ENCODE measurements at places on chromosomes 4 and X.

- no peak for DNase-seq
Observed at GRCh38 chrX:17682259-17682658, 55.0 kb upstream of the SCML1 start.

DNA sequence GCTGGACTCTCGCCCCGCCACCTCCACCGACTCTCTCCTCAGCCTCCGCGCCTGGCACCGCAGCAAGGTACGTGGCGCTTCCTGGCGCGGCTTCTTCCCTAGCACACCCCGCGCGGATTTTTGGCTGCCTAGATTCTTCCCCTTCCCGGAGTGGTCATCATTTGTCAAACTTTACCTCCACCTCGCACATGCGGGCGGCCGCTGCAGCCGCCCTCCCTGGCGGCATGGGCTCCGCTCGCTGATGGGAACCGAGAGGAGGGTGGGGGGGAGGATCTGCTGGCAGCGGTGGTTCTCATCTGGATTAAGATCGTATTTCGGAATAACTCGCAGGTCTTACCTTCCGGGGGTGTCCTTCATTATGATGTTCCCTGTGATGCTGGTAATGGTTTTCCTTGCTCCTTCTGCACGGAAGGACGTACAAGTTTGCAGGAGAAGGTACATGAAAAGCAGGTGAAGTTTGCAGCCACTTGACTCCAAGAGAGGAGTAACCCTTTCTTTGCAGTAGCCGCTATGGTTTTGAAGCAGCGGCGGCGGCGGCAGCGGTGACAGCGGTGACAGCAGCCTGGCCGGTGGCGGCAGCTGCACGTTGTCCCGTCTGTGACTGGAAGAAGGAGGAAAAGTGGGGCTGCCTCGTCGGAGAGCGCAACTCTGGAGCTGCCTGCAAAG lies 2183.9 kb upstream of the TENM3 start:
- DNase-seq = no peak

- DNase-seq = no peak
Observed at GRCh38 chr4:143617994-143618679, 82.3 kb downstream of the FREM3 start.

DNA sequence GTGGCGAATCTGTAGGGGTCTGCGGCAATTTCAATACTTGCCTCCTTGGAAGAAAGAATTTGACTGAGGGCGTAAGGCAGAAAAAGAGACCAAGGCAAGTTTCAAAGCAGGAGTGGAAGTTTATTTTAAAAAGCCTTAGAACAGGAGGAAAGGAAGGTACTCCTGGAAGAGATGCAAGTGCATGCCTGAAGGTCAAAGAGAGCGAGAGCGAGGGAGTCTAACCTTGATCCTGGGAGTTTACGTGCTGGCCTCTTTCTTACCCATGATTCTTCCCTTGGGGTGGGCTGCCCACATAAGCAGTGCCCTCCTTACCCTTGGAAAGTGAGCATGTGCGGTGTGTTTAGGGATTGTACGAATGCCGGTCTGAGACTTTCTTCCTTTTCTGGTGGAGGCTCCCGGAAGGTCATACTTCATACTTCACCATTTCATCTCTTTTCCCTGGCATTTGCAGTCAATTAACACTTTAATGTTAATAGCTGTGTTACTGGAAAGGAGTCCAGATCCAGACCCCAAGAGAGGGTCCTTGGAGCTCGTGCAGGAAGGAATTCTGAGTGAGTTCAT lies 40.0 kb downstream of the ARSD start:
- DNase-seq = no peak

GRCh38 chr4:140856621-140857062 lies 100.5 kb upstream of the TBC1D9 start:
- no peak for DNase-seq

DNA sequence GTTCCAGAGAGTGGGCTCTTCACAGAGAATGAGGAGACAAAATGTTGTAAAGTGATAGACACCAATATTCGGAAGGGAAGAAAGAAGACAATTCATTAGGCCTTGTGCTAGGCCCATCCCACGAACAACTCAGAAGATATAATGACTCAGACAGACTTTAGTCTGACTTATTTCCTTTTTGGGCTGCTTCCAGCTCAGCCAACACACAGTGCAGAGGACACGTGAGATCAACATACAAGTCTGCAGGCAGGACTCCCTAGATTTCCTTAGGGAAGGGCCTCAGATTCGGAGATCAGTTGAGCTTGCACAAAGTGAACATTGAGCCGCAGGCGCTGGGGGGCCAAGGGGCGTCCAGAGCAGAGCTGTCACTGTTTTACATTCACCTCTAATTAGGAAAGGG lies 290.7 kb upstream of the TENM3 start:
- no peak for DNase-seq

- DNase-seq = no peak
Observed at GRCh38 chr4:24582235-24582832, 2.0 kb downstream of the DHX15 start.

- DNase-seq = no peak
Observed at GRCh38 chrX:70166601-70167590, 10.4 kb upstream of the DGAT2L6 start.

- DNase-seq = no peak
Observed at GRCh38 chr4:4533461-4534169, 8.2 kb downstream of the STX18 start.

DNA sequence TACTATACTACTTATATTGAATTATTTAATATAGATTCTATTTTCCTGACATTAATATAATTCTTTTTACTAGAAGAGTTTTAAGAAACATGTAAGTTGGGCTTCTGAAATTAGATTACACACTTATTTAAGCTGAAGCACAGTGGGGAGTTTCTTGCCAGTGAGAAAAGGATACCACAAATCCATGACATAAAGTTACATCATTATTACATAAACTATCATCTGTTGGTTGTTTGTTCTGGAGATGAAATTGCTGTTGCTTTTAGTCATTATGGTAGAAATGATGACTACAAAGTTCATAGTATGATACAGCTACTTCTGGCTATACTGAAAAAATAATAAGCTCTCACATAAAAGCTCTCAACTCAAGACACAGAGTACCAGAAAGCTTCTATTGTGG lies 880.4 kb downstream of the PCDH18 start:
- DNase-seq = no peak

DNA sequence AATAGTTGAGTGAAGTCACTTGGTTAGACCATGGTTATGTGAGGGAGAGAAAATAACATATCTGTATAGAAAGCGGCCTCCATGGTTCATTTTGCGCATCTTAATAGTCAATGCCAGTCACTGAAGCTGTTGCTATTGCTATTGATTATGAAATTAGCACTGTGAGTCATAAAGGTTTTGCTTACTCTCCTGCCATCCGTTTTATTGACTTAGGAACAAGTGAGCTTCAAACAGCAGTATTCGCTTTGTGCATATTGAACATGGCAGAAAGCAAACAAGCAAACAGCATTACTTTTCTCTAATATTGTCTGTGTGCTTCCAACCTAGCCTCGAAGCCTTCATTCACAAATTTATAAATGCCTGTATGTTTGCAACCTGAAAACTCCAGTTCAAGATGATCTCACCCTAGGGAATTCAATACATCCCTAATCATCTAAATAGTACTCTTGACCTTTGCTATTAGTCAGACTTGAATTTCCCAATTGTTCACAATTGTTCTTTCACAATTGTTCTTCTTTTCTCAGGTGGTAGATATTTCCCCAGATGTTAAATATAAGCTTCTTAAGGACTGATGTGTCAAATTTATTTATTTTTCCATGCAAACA lies 55.9 kb upstream of the GABRA2 start:
- no peak for DNase-seq

GRCh38 chr4:153383131-153383530 lies 38.6 kb downstream of the MND1 start:
- no peak for DNase-seq

- DNase-seq = no peak
Observed at GRCh38 chr4:152729466-152729865, 49.7 kb upstream of the TMEM154 start.

GRCh38 chr4:6999172-7000086 lies 43.7 kb upstream of the TADA2B start:
- DNase-seq = no peak

GRCh38 chr4:7717946-7718490 lies 221.6 kb downstream of the AFAP1 start:
- DNase-seq = no peak

GRCh38 chr4:108024878-108025165 lies 35.1 kb downstream of the HADH start:
- DNase-seq = no peak

DNA sequence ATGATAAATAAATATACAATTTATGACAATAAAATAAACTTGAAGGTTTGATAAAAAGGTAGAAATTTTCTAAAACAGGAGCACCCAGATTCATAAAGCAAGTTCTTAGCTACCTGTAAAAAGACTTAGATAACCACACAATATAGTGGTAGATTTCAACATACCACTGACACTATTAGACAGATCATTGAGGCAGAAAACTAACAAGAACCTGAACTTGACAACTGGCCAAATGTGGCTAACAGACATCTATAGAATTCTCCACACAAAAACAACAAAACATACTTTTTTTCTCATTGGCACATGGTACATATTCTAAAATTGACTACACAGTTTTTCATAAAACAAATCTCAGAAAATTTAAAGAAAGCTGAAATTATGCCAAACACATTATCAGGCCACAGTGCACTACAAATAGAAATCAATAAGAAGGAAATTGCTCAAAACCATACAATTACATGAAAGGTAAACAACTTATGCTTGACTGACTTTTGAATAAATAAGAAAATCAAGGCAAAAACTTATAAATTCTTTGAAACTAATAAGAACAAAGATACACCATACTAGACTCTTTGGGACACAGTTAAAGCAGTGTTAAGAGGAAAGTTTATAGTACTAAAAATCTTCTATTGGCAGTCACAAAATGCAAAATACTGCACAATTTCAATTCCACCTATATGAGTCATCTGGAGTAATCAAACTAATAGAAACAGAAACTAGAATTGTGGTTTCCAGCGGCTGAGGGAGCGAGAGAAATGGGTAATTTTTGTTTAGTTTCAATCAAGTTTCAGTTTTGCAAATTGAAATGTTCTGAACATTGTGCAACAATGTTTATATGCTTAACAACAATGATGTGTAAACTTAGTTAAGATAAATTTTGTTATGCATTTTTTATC lies 925.6 kb downstream of the SH3BGRL start:
- DNase-seq = no peak

DNA sequence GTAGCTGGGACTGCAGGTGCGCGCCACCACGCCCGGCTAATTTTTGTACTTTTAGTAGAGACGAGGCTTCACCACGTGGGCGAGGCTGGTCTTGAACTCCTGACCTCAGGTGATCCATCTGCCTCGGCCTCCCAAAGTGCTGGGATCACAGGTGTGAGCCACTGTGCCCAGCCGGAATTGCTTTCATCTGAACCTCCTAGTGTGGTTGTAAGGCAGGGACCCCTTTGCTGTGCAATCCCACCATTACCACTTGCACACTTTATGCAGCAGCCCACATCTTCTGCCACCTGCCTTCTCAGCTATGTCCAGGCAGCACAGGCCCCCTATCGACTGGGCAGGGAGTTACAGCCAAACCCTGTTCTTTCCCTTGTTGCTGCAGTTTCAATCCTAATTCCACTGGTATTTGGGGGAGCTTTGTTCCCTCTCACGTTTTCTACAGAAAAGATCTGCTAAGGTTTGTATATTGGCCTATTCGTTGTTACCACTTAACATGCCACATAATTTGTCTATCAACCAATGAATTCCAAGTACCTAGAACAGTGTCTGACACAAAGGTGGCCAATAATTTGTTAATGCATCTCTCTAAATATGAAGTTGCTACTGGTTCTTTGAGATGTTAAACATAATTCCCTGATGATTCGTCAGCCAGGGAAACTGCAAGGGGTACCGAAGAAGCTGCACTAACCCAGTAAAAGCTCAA lies 6.5 kb downstream of the RPL39 start:
- no peak for DNase-seq

- no peak for DNase-seq
Observed at GRCh38 chr4:17362430-17362829, 149.5 kb downstream of the QDPR start.

GRCh38 chr4:26809811-26810210 lies 50.8 kb upstream of the STIM2 start:
- DNase-seq = no peak

GRCh38 chrX:120452131-120452530 lies 17.0 kb downstream of the LAMP2 start:
- no peak for DNase-seq

GRCh38 chrX:103691059-103691458 lies 4.6 kb upstream of the MORF4L2 start:
- DNase-seq = no peak

DNA sequence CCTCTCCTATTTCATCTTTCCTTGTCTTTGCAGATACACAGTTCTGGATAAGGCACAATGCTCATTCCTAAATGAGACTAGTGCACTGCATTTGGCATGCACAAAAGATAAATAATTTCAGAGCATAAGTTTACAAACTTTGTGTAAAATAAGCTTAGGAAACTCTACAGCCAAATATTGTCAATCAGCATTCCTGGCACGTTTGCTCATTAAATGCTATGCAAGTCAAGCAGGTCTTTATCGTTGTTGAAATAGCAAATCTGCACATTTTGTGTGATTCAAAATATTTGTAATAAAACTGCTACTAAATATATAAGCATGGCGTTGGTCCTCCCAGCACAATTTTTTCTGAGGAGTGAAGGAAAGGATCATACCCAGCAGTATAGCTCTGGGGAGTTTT lies 322.1 kb upstream of the NOCT start:
- DNase-seq = no peak

DNA sequence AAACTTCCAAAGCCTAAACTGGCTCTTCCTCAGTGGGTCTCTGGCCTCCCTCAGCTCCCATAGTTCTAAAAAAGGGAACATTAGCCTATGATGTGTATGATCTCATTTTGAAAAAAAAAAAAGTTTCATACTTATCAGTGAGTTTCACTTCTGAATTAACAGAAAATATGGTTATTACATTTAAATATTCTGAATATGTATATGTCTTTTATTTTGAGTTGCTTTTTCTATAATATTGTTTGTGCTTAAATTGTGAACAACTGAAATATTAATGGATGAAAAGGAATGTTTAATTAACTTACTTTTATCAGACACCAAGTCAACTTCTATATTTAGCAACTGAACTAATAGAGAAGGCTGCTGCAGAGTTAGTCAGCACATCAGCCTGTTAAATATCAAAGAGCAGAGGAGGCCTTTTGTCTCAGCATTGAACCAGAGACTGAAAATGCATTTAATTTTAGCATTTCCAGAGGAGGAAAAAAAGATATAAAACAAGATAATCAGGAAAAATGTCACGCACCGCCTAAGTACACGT lies 20.4 kb upstream of the FHL1 start:
- DNase-seq = no peak

GRCh38 chr4:158814636-158815330 lies 46.0 kb downstream of the FNIP2 start:
- no peak for DNase-seq

DNA sequence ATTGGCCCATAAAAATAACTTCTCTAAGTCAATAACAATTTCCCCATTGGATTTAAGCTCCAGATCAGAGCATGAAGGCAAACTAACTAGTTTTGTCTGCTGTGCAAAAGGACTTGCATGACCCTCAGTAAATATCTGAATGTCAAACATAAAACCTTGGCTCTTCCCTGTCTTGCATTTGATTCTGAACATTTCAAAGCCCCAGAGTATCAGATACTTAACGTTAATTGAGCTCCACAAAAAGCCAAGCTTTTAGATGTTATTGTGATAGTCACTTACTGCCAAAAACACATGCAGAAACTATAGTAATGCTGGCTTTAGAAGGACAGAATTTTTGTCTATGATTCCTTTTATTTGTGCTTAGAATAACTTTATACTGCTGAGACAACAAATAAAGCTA lies 664.2 kb downstream of the ADGRL3 start:
- DNase-seq = no peak

Measured in DMS79 (cell line).